ENCODE measurements at places on chromosomes 11 and 22.

- DNase-seq = no peak
These were observed 65.3 kb downstream of the ST3GAL4 start for GRCh38 chr11:126420698-126421256.

GRCh38 chr22:46107089-46107664 is 43.1 kb upstream of the PPARA start:
- no peak for DNase-seq

- DNase-seq = no peak
These were observed 25.1 kb downstream of the OR2AG2 start for GRCh38 chr11:6746626-6747025.

DNA sequence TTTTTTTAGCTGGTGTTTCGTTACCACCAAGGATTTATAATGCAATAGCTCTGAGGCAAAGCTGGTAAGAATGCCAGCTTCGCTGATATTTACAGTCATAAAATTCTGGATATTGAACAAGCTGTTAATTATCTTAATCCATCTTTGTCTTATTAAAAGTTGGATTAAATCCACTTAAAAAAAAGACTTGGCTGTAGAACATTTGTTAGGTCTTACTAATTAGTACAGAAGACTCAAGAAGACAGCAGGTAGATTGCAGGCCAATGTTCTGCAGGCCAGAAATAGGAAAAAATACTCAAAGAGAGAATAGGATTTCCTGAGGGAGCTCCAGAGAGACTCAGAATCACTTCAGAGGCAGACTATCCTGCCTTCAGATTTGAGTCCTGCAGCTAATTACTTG is 7.5 kb downstream of the ROBO4 start:
- DNase-seq = no peak

DNA sequence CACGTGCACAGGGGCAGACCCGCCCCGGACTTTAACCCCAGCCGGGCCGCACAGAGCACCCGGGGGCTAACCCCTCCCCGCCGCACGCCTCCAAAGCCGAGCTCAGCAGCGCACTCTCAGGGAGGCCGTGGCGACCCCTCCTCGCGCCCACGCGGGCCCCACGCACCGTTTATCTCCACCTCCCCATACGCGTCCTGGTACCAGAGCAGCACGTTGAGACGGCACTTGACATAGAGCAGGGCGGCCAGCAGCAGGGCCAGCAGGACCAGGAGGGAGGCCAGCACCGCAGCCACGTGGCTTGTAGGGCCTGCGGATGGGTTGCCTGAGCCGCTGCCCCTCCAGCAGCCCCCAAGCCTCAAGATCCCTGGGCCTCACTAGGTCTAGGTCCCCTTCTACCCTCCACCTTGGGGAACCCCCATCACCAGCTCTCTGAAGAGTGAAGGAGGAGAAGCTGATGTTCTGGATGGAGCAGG is 7.1 kb downstream of the SIGIRR start:
- DNase-seq = no peak

DNA sequence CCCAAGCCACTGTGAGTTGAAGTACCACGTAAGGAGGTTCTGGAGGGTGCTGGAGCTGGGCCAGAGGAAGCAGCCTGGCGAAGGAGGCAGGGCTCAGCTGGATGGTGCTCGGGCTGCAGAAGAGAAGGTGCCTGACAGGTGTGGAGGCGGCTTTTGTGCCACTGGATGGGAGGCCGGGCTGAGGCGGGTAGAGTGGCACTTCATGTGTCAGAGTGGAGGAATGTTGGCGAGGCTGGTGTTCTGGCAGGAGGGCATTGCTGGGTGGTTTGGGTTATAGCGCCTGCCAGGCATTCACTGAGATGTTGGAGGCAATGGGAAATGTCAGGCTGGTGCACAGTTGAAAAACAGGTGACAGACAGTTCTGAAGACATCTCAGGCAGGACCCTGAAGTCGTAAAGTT is 24.2 kb downstream of the UBE2L3 start:
- DNase-seq = no peak
